ENCODE measurements at places on chromosomes 5 and 9. TPM values are rescaled to one million over a fixed set of nuclear protein-coding genes. Genes with fewer than 3 reads are reported as not detected.
A peak's percentile ranks its signal among the peaks of the same experiment; 100 is the strongest.

Gene TTC23L
- not detected for total RNA-seq

Gene SH3TC2
- 19.9 TPM for total RNA-seq

Gene C5orf46
- total RNA-seq = not detected

Gene SELENOP
- total RNA-seq = 0.16 TPM

Gene CFAP157
- 0.26 TPM for total RNA-seq

Gene IFNA2
- total RNA-seq = not detected

DNA sequence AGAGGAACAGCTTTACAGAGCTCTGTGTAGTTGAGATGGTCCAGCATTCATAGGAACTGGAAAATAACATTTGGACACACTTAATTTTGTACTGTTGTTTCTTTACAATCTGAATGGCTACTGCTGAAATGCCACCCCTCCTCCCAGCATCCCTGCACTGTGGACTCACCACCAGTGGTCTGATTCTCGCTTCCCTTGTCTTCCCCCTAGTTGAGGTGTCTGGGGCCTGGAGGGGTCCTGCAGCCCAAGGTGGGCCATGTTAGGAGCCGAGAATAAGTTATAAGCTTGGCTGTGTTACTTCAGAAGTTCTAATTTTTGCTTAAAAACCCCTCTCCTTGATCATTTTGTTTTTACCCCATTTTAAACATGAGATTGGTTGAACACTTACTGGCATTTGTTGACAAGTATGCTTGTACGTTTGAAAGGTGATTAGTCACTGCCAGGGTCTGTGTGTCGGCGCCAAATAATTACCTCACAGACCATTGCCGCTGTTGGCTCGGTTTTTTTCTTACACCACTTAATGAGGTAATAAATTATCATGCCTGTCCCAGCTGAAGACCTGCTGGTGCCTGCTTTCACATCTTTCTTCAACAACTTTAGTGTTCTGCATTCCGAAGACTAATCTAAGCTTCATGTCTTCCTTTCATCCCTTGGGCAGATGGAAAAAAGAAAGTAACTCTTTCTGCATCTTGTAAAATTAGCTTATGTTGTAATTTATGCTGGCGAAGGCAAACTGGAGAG is 65.8 kb downstream of the MCCC2 start:
- DNase-seq = no peak

DNA sequence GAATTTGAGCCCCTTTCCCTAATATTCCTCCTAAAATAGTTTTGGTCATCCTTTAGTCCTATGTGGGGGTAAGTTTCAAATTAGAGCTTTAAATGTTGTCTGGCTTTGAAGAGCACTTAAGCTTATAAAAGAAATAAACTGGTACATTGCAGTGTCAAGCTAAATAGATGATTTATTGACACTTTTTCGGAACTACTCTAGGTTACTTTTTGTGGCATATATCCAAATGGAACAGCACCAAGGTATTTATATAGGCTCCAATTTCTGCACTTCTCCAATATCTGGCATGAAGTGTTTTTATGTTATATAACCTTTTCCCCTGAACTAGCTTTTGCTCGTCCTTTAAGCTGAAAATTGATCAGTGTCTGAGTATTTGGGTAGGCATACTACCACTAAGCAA is 402.5 kb downstream of the NFIB start:
- no peak for DNase-seq

- no peak for DNase-seq
These were observed 84.0 kb downstream of the GTF3C4 start for GRCh38 chr9:132754236-132754635.

DNA sequence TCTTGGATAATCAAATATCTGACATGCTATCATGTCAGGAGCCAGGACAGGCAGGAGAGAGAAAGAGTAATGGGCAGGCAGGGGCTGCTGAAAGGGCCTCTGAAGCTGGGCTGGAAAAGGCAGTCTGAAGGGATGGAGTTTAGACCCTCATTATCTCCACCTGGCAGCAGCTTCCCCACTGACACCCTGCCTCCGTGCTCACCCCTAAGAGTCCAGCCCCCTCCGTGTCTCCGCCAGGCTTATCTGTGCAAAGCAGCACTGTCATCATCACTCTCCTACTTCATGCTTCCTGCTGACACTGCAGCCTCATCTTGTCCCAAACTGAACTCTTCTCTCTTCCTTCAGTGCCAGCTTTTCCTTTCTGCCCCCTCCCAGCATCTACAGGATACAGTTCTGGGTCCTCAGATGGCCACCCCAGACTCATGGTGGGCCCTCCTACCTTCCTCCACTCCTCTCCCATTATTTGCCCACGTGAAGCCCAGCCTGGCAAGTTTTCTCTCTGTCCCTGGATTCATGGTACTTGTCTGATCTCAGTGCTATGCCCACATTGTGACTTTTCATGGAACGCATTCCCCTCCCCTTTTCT is 70.9 kb upstream of the KLF9 start:
- no peak for DNase-seq

GRCh38 chr9:28781481-28781880 is 1208.2 kb upstream of the C9orf72 start:
- DNase-seq = no peak

GRCh38 chr5:94747371-94747770 is 128.9 kb downstream of the SLF1 start:
- DNase-seq = no peak

- no peak for DNase-seq
These were observed 61.4 kb upstream of the RANBP6 start for GRCh38 chr9:6076851-6077250.

DNA sequence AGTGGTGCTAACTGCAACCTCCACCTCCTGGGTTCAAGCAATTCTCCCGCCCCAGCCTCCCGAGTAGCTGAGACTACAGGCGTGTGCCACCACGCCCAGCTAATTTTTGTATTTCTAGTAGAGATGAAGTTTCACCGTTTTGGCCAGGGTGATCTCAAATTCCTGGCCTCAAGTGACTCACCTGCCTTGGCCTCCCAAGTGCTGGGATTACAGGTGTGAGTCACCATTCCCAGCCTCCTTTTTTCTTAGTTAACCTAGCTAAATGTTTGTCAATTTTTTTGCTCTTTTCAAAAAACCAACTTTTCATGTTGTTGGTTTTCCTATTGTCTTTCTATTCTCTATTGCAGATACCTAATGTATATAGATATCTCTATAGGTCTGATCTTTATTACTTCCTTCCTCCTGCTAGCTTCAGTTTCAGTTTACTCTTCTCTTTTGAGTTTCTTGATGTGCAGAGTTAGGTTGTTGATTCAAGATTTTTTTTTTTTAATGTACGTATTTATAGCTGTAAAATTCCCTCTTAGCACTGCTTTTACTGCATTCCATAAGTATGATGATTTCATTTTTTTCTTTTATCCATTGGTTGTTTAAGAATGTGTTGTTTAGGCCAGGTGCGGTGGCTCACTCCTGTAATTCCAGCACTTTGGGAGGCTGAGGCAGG is 32.9 kb downstream of the FGD3 start:
- no peak for DNase-seq

- DNase-seq = no peak
These were observed 200.3 kb downstream of the HSPA4 start for GRCh38 chr5:133252133-133252480.

- no peak for DNase-seq
These were observed 48.2 kb upstream of the GPR151 start for GRCh38 chr5:146564007-146564762.

DNA sequence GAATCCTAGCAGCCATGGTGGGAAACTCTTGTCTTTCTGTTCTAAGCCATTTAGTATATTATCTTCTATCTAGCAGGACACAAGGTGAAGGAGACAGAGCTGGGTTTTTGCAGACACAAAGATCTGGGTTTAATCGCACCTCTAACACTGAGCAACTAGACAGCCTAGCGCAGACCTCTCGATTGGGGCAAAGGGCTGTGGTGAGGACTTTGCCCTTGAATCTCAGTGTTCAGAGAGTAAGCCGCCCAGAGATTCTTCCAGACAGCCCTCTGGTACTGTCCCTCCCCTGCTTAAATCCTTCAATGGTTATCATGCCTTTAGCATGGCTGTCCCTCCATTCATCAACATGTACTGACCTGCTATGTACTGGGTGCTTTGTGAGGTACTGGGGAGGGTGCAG is 128.1 kb downstream of the CRB2 start:
- DNase-seq = peak; percentile 52

DNA sequence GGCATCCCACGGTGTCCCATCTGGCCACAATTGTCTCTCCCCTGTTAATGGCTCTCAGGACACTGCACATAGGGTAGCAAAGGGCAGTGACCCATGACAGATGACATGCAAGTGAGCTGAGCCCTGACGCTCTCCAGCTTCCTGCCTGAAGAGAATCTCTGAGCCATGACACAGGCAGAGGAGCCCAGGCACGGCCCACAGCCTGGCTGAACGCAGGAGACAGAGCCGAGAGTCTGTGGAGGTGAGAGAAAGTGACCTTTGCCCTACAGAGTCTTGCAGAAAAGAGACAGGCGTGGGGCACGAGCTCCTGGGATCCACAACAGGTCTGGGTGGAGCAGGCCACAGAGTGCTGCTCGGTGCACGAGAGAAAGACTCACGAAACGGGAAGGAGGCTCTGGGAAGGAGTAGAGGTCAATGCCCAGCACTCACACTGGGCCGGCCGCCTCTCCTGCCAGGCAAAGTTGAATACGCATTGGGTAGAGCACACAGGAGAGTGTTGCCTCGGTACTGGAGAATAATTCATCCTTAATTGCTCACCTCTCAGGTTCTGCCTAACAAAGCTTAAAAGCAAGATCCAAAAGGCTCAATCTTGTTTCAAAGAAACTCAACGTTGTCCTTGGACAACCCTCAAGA is 90.3 kb downstream of the MRPL36 start:
- DNase-seq = peak; percentile 20

GRCh38 chr5:33631786-33632185 is 191.0 kb downstream of the TARS1 start:
- DNase-seq = no peak

- no peak for DNase-seq
These were observed 435.7 kb downstream of the NFIB start for GRCh38 chr9:13878241-13878711.
